Trophoblast cell (in vitro differentiated cells and primary cell): ENCODE measurements at places on chromosomes 1 and 21.

DNA sequence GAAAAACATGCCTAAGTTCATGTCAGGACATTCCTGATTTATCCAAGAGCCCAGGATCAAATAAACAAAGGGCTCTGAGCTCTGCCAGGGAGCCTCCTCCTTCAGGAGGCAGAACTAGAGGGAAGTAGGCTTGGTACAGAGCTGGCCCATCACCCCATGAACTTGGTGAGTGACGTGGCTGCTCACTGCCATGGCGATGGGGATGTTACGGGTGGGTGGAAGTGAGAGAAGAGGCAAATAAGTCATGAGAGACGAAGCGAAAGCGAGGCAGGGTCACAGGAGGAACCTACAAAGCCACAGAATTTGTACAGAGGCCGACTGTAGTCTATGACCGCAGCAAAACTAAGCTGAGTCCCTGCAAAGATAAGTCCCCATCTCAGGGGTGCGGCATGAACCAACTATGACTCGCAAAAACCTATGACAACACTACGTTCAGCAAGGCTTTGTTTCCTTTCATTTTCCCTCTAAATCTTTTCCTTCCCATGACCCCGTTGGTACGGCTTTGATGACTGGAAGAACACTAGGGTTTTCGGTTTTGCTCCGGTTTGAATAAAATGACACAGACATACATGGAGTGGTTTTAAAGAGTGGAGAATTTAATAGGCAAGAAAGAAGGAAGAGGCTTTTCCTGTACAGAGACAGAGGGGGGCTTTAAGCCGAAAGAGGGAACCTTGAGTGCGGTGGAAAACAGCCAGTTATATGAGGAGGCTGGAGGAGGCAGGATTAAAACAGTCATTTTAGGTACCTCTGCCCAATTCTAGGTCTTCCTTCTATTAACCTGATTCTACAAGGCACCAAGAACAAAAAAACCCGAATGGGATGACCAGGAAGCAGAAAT, 74.1 kb downstream of the CD46 start:
- peak; percentile 47 for DNase-seq

DNA sequence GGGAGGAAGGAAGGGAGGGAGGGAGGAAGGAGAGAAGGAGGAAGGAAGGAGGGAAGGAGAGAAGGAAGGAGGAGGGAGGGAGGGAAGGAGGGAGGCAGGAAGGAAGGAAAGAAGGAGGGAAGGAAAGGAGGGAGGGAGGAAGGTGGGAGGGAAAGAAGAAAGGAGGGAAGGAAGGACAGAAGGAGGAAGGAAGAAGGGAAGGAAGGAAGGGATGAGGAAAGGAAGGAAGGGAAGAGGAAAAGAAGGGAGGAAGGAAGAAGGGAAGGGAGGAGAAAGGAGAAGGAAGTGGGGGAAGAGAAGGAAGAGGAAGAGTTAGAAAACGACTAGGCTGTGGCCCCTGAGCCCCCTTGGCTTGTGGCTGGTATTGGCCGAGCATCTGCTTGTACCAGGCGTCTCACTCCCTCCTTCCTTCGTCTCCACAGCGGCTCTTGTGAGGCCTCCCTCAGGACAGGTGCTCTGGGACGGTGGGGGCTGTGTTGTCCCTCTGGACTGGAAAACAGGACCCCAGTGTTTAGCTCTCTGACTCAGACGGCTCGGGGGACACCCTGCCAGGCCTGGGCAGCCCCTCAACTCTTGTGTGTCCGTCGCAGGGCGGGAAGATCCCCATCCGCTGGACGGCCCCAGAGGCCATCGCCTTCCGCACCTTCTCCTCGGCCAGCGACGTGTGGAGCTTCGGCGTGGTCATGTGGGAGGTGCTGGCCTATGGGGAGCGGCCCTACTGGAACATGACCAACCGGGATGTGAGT, 36.2 kb upstream of the C1QA start:
- DNase-seq: peak; percentile 21

DNA sequence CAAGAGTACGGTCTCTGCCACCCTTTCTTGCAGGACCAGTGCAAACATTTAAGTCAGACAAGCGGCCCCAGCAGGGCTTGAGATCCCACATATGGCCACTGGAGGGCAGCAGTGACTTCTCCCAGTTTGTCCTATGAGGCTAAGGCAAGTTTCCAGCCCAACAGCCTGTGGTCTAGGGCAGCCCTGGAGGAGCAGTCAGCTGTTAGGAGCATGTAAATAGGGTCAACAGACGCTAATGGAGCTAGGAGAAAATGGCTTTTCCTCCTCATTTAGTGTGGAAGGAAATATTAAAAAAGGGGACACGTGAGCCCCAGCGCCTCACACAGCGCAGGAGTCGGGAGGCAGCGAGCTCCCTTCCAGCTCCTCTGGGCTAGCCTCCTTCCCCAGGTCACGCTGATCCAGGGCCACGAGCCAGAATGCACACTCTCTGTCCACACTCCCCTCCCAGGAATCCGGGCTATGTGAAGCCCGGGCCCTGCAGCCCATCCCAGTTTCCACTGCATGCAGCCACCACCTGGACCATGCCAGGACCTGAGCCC, 95.6 kb downstream of the LAMC2 start:
- peak; percentile 100 for DNase-seq

- no peak for DNase-seq
Observed at GRCh38 chr1:154502066-154502743, at the start of the genes SHE and TDRD10. Gene SHE, minus strand, starts transcription at chr1:154502412. Its CDS starts 386 bp downstream, at chr1:154502026. Gene TDRD10, plus strand, starts transcription at chr1:154502219. Its CDS starts 4,685 bp downstream, at chr1:154506904.

- DNase-seq: no peak
Observed at GRCh38 chr1:61122389-61122788, 40.0 kb downstream of the NFIA start.

DNA sequence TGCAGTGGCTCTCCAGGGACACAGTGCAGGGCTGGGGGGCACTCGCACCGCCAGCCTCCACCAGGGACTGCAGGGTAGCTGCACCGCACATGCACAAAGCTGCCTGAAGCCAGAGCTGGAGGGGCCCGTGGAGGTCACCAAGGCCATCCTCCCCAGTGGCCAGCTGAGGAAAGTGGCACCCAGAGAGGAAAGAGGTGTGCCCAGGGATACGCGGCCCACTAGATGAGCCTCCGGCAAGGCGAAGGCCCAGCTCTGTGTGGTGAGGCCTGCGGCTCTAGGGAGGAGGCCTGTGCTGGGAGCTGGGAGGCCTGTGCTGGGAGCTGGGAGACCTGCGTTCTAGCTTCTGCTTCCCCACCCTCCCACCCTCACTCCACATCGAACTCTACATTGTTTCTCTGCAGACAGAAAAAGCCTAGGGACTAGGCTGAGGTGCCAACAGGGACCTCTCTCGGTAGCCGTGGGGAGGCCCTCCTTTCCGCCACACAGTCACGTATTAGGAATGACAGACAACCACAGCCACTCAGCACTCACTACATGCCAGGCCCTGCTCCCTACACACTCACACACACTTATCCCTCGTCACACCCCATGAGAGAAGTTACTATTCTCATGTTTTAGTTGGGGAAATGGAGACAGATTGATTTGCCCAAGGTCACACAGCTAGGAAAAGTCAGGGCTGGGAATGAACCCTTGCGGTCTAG, 921 bp upstream of the ASCL5 start:
- no peak for DNase-seq

DNA sequence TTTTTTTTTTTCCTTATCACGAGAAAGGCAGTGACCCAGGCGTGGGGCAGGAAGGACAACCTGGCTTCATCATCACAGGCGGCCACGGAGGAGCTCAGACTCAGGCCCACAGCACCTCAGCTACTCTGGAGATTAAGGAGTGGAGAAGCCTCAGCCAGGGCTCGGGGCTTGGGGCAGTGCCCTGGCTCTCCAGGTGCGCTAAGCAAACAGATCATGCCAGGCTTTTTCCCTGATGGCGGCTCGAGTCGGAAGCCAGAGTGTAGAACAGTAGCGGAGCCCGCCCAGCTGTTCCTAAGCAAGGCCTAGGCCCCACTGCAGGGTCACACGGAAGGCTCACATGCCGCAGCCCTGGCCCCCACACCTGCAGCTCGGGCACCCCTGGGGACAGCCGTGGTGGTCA, 70.7 kb downstream of the AGPAT3 start:
- DNase-seq: no peak

- no peak for DNase-seq
Observed at GRCh38 chr1:231878737-231879136, 252.1 kb downstream of the DISC1 start.

- peak; percentile 64 for DNase-seq
Observed at GRCh38 chr1:227273557-227273956, 44.7 kb downstream of the CDC42BPA start.

GRCh38 chr1:53069265-53069662, 7.3 kb downstream of the PODN start:
- DNase-seq: no peak

GRCh38 chr1:162074276-162075005, 5.0 kb downstream of the NOS1AP start:
- DNase-seq: no peak

DNA sequence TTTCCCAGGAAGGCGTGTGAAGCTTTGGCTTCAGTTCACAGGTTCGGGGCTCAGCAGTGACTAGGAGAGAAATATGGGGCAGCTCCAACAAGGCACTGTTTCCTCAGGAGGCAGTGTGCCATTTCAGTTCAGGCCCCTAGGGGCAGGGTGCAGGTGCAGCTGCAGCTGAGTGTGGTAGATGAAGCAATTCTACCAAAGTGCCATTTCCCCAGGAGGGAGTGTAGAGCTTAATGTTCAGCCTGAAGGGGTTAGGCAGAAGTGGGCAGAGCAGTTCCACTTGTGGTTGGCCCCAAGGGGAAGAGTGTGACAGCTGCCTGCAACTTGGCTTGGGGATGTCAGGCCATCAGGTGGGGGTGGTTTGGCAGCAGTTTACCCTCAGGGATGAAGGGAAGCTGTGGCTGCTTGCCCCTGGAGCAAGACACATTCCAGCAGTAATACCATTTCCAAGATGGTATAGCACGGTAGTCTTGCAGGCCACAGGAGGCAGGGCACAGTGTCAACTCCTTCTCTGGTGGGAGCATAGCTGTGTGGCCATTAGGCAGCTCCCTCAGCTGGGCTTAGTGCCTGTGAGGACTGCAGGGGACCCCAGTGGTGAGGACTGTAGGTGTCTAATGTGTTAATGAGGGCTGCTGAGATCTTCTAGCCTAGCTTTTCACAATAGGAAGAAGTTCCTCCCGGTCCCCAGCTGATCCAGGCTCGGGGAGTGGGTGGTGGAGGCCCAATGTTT, 34.7 kb downstream of the RGSL1 start:
- peak; percentile 9 for DNase-seq

- no peak for DNase-seq
Observed at GRCh38 chr1:45928486-45929205, 125.2 kb downstream of the MAST2 start.

GRCh38 chr21:44291936-44292811, 6.5 kb downstream of the AIRE start:
- no peak for DNase-seq

GRCh38 chr1:26582053-26582835, 52.7 kb downstream of the RPS6KA1 start:
- DNase-seq: no peak

DNA sequence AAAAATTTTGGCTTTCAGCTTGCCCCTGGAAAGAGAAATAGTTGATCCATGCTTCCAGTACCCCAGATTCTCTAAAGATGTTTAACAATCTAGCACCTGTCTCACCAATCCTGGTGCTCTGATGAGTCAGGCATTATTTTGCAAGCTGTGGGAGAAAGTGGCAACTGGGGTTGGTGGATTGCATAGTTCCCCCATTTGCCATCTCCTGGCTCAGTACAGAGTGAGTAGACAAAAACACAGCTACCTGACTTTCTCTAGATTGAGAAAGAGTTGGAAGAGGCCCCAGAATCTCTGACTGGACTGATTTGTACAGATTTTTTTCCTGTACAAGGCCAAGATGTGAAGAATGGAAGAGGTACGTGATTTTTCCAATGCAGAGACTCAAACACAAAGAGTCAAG, 75.1 kb upstream of the NEGR1 start:
- DNase-seq: no peak

- DNase-seq: no peak
Observed at GRCh38 chr1:201359031-201359872, 18.2 kb downstream of the TNNT2 start.

DNA sequence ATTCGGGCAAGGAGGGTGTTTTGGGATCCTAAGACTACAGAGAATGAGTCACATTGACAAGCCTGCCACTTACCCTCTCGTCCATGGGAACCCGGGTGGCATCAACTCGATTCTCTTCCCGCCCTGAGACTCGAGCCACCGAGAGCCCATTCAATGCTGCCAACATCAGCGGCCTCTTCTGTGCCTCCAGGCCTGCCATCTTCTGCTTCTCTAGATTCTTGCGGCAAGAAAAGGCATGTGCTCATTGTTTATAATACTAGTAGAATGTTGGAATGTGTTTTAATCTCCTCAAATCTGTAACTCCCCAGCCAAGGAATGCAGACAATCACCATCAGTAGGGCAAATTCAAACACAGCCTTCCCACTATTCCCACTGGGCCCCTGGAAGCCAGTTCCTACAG, 96.9 kb downstream of the SMYD2 start:
- DNase-seq: peak; percentile 42
